NCI-H524 (cell line): ENCODE measurements at places on chromosomes 3 and 15.

GRCh38 chr3:192819001-192819569 is 91.7 kb upstream of the FGF12 start:
- no peak for DNase-seq

- peak; percentile 42 for DNase-seq
Measured at GRCh38 chr15:68730471-68730919, 90.2 kb downstream of the ANP32A start.

- DNase-seq, result no peak
Measured at GRCh38 chr15:39304201-39304841, 276.6 kb upstream of the THBS1 start.

DNA sequence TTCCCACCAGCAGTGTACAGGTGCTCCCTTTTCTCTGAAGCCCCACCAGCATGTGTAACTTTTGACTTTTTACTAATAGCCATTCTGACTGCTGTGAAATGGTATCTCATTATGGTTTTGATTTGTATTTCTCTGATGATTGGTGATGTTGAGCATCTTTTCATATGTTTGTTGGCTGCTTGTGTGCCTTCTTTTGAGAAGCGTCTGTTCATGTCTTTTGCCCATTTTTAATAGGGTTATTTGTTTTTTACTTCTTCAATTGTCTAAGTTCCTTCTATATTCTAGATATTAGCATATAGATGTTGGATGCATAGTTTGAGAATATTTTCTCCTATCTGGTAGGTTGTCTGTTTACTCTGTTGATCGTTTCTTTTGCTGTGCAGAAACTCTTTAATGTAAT is 14.6 kb downstream of the ACTC1 start:
- DNase-seq, result no peak

- DNase-seq, result no peak
Measured at GRCh38 chr3:101194392-101194791, 126.0 kb downstream of the IMPG2 start.

DNA sequence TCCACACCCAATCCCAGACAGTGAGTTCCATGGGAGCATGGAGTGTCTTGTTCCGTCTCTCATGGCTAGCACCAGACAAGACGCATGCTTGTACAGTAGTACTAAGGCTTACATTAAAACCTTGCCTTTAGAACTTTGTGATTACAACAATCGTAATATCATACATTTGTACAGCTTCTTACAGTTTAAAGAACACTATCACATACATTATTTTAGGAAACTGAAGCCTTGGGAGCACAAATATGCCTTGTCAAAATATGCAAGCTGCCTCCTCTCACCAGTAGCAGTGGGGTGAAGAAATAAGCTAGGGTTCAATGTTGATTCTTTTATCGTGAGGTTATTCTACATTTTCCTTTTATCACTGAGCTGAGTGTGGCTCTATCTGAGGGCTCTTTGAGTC is 36.8 kb downstream of the ADAMTSL3 start:
- no peak for DNase-seq

- DNase-seq, result no peak
Measured at GRCh38 chr15:45228931-45229330, 23.1 kb upstream of the SLC28A2 start.

GRCh38 chr15:82018201-82018600 is 27.6 kb downstream of the MEX3B start:
- no peak for DNase-seq

DNA sequence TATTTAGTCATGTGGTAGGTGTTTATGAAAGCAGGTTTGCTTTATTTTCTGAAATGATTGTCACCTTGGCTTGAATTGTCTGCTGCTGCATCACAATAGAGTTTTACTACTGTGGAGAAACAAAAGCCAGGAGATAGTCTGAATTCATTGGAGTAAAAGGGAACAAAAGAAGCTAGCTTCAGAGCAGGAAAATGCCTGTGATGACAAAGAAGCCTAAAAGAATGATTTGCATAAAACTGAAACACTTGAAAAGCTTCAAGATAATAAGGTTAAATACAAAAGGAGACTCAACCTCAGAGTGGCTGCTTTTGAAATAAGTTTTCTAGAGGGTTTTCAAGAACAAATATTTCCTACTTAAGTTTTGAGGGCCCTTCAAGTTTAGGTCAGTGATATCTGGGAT is 138.3 kb downstream of the PTPRG start:
- no peak for DNase-seq

DNA sequence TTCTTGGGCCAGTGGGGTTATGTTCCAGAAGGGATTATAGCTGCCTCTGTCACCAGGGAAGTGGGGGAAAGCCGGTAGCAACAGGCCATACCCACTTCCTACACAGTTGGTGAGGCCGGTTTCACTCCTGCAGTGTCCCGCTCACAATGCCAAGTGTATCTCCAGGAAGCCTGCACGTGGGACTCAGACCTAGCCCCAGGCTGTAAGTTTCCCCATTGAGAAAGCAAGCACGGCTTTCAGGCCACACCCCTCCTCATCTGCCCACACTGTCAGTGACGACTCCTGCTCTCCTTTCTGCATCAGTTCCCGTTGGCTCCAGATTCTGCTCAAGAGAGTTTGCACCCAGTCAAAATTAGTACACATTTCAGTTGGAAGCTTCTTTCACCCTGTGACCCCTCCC is 51.6 kb upstream of the CPOX start:
- DNase-seq, result no peak

- no peak for DNase-seq
Measured at GRCh38 chr3:125350597-125350996, 24.5 kb downstream of the ZNF148 start.

- no peak for DNase-seq
Measured at GRCh38 chr3:20380295-20380694, 194.3 kb upstream of the SGO1 start.

GRCh38 chr3:30343861-30344260 is 262.5 kb upstream of the TGFBR2 start:
- DNase-seq, result no peak

- DNase-seq, result no peak
Measured at GRCh38 chr3:22979581-22979980, 223.5 kb upstream of the UBE2E2 start.

DNA sequence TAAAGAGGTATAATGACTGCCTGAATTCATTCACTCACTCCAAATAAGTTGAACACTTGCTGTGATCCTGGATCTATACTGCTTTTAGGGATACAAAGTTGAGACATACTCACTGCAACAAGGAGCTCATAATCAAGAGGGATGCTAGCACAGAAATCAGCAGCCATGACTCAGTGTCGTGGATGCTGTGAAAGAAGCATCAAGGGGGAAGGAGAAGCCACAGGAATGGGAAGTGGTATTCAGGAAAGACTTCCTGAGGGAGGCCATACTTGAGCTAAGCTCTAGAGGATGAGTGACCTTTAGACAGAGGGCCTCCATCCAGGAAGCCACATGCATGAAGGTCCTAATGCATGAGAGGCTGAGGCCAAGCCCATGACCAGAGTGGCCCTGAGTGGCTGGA is 245.7 kb upstream of the RORA start:
- no peak for DNase-seq

DNA sequence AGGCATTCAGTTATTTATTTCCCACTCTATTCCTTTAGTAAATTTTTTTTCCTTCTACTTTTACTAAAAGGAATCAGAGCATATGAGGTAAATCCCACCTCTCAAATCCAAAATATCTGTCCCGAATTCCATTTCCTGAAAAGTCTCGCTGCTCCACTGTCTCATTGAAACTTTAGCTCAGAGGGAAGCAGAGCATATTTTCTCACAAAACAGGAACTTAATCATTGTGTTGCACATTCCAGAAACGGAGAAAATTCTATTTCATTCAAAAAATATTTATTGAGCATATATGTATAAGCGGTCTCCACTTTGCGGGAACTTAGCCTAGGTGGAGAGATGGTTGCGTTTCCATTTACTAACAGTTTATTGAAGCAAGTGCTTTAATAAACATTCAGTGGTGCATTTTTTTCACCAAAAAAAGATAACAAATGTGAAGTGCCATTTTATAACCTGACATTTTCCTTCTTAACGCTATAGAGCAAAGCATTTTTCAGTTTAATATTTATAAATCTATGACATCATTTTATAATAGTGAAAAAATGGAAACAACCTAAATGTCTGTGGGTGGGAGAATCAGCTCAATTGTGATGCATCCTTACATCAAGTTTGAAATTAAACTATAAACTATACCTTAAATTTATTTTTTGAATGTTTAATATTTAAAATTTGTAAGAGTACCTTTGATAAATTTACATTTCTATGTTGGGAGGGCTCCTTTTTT is 67.2 kb upstream of the CSTA start:
- DNase-seq, result no peak

GRCh38 chr3:134189849-134190248 is 60.8 kb downstream of the RYK start:
- DNase-seq, result no peak

- peak; percentile 31 for DNase-seq
Measured at GRCh38 chr3:124298951-124299350, 307.0 kb upstream of the ROPN1 start.

GRCh38 chr3:71241981-71242560 is 341.5 kb downstream of the FOXP1 start:
- no peak for DNase-seq

DNA sequence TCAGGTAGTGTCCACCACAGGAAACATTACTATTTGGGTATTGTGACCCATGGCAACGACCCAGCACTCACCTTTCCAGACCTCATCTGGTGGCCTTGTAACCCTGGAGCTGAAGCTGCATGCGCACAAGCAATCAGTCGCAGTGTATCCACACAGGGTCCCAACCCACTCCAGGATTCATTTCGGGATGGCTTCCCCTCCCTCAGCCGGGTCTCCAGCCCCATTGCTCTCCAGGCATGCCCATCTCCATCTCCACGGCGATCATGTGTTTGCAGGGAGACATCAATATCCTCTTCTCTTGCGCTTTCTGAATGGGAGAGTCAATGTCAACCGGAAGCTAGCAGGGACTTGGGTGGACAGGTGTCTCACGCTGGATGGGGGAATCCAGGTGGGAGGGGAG is 35.2 kb downstream of the GOLGA6L2 start:
- DNase-seq, result no peak

- no peak for DNase-seq
Measured at GRCh38 chr3:177711637-177712036, 514.4 kb upstream of the TBL1XR1 start.

- no peak for DNase-seq
Measured at GRCh38 chr3:56769116-56769707, 32.5 kb downstream of the ARHGEF3 start.

DNA sequence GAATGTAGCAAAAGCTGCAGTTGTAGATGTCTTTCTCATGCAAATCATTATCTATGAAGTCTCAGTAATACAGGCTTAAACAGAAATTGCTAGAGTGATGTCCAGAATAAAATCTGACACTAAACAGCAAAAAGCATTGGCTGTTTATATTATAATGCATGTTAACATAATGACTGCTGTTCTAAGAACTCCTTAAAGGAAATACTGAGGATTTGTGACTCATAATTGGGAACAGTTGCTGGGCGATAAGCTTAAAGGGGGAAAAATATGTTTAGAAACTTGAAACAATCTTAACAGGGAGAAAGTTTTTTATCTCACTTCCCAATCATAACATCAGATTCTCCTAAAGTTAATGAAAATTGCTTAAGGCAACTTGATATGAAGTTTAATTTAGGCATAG is 17.5 kb downstream of the TIPARP start:
- no peak for DNase-seq

- DNase-seq, result no peak
Measured at GRCh38 chr3:8827641-8828040, 58.2 kb upstream of the OXTR start.

GRCh38 chr3:182436547-182436946 is 356.8 kb upstream of the ATP11B start:
- DNase-seq, result no peak

GRCh38 chr3:197810901-197811300 is 19.8 kb downstream of the LRCH3 start:
- no peak for DNase-seq

DNA sequence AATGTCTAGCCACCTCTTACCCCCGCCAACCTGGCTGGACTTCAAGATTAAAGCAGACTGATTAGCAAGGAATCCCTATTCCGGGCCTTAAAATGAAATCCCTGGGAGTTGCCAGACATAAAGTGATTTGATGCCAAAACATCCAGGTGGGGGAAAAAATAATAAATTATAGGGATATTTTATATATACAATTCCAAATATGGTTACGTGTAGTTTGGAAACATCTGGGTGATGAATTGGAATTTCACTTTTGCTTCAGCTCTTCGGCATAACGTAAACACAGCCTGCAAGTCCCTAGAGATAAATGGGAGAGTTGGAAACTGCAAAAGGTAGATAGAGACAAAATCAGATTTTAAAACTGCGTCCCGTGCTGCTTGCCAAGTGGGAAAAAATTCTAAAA is 545.5 kb upstream of the MDFIC2 start:
- no peak for DNase-seq

DNA sequence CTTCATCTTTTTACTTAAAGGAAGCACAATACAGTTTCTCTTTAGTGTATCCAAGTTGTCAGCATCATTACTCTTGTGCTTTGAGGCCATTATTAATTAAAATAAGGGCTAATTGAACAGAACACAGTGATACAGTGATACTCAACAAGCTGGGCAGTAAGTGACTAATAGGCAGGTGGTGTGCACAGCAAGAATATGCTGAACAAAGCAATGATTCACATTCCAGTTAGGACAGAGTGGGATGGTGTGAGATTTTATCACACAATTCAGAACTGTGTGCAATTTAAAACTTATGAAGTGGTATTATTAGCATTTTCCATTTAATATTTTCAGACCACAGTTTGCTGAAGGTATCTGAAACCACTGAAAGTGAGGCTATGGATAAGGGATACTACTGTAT is 116.9 kb downstream of the PLOD2 start:
- DNase-seq, result no peak

DNA sequence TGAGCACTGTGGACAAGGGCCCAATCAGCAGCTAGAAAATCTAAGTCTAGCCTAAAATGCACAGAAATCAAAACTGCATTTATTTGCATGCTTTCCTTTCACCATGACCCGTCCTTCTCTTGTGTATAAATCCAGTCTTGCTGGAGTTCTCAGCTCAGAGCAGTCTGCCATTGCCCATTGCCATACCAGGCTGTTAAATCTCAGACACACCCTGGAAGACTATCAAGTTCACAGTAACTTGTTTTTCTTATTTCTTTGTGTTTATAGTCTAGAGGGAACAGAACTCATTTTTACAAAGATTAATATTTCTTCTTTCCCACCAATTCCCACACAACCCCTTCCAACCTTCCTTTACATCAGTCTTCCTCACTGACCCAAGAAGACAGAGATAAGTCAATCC is 85.9 kb downstream of the COL8A1 start:
- no peak for DNase-seq

- no peak for DNase-seq
Measured at GRCh38 chr15:45510758-45511280, 11.7 kb downstream of the SLC30A4 start.

- DNase-seq, result no peak
Measured at GRCh38 chr15:22890296-22890695, 51.8 kb downstream of the NIPA2 start.

DNA sequence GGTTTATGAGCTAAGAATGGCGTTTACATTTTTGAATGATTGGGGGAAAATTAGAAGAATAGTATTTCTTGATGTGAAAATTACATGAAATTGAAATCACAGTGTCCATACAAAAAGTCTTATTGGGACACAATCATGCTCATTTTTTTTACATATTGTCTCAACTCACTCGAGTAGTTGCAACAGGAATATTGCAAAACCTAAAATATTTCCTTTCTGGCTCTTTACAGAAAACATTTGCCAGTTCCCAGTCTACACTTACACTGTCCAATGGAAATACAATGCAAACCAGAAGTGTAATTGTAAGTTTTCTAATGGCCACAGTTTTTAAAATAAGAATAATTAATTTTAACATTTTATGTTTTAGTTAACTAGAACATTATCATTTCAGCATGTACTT is 137.8 kb downstream of the SAMMSON start:
- DNase-seq, result no peak

GRCh38 chr3:87766721-87767120 is 292.1 kb downstream of the CGGBP1 start:
- DNase-seq, result no peak
